ENCODE measurements at places on chromosomes 13 and 19.

DNA sequence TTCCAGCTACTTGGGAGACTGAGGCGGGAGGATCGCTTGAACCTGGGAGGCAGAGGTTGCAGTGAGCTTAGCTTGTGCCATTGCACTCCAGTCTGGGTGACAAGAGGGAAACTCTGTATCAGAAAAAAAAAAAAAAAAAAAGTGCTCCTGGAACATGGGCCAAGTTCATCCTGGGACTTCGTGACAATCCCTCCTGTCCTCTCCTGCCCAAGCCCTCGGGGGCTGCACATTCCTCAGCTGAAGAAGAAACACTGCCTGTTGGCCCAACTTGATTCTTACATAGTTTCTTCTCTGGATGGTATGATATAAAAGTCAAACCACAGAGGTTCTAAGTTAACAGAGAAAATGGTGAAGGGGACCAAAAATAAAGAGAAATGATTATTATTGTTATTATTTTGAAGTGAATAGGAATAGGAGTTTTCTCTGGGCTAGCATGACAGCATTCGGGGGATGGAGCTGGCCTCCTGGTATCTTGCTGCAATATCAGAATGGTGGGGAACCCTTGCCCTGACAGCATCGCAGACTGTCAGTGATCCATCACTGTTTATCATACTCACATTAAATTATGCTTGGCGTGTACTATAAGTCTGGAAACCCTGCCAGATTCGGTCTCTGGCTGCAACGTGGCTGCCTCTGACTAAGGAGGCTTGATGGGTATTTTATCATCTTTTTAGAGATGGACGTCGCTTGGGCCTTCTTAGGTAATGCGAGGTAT, 113.7 kb upstream of the OXGR1 start:
- no peak for DNase-seq

- DNase-seq: no peak
Measured at GRCh38 chr19:51695702-51696315, 2.7 kb downstream of the SPACA6 start.

- DNase-seq: no peak
Measured at GRCh38 chr13:41306271-41307145, 4.6 kb upstream of the NAA16 start.

DNA sequence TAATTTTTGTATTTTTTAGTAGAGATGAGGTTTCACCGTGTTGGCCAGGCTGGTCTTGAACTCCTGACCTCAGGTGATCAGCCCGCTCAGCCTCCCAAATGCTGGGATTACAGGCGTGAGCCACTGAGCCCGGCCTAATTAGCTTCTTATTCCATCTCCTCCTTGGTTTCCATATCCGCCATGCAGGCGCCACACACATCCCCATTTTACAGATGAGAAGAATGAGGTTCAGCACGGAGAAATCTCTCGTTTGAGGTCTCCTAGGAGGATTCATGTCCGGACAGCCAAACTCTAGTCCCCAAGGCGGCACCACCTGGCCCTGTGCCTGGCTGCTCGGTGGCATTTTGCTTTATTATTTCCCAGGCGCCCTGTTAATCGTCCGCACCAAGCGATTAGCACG, 46.2 kb upstream of the PTPRS start:
- no peak for DNase-seq

DNA sequence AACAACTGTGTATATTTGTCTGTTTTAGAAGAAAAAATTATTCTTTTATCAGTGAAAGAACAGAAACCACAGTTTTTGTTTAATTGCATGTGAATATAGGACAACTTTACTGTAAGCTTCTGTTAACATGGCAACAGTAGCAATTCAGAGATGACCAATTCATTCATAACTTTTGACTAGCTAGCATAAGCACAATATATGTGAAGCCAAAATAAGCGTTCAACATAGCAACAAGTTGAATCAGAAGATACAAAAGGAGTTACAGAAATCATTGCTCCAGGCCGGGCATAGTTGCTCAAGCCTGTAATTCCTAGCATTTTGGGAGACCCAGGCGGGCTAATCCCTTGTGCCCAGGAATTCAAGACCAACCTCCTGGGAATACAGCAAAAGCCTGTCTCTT, 197.1 kb upstream of the GPC6 start:
- DNase-seq: no peak

GRCh38 chr19:51571599-51571998, 516 bp downstream of the ZNF175 start:
- DNase-seq: no peak

DNA sequence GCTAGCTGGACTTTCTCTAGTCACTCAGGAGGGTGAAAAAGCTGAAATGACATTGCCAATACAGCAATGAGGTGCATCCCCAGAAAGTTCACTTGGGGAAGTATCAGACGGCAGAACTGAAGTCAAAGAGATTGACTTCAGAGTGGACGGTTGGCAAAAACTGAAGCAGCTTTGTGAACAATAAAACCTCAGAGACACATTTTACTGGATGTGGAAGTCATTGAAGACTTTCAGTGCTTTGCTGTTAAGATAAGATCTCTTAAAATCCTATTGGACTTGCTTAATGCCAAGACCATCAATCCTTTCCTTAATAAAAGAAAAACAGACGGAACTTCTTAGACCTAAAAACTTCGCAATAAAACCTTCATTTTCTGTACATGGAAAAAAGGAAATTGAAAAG, 103.7 kb downstream of the ABCC4 start:
- no peak for DNase-seq

DNA sequence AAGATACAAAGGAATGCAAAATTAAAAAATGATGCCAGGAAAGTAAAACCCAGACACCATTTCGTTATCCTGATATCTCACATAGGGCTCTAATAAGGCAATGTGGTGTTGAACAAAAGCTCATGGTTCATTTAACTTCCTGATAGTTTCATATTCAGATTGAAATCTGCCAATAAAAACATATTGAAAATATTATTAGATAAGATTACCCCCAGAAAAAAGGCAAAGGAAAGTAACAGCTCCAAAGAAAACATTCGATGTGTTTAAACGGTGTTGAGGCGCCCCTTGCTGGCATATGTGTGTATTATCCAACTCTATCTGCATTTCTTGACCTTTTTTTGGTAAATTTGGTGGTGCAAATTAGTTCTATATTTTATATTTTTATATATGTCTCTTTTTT, 75.9 kb downstream of the ESD start:
- DNase-seq: no peak

- DNase-seq: no peak
Measured at GRCh38 chr13:30002577-30002976, 152.2 kb upstream of the UBL3 start.

- DNase-seq: no peak
Measured at GRCh38 chr19:49939721-49940481, 10.6 kb upstream of the NUP62 start.

DNA sequence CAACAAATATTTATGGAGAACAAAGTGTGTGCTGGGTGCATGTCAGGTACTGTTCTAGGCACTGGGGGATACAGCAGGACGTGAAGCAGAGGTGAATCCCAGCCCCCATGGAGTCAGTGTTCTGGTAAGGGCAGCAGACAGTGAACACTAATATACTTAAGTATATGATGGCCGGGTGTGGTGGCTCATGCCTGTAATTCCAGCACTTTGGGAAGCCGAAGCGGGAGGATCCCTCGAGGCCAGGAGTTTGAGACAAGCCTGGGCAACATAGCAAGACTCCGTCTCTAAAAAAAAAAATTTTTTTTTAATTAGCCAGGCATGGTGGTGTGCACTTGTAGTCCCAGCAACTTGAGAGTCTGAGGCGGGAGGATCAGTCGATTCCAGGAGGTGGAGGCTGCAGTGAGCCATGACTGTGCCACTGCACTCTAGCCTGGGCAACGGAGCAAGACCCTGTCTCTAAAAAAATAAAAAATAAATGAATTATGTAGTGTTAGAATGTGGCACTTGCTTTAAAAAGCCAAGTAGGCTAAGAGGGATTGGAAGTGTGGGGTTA, 22.6 kb downstream of the CHST8 start:
- DNase-seq: no peak

All from CD4-positive, alpha-beta memory T cell (primary cell).